ENCODE measurements at places on chromosomes 3 and 15.

GRCh38 chr3:77566055-77566454, 526.2 kb downstream of the ROBO2 start:
- DNase-seq = no peak

DNA sequence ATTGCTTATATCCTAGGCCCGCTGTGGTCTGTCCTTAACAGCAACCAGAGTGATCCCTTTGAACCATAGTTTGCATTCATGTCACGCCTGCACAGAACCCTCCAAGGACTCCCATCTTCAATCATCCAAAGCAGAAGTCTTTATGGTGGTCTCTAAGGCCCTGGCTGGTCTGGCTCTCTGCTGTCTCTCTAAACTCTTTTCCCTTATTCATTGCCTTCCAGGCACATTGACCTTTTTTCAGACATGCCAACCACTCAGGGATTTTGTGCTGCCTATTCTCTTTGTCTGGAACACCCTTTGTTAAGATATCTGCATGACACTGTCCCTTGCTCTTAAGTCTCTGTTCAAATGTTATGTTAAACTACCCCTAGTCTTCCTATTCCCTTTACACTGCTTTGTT, 21.9 kb upstream of the ZBTB47 start:
- no peak for DNase-seq

DNA sequence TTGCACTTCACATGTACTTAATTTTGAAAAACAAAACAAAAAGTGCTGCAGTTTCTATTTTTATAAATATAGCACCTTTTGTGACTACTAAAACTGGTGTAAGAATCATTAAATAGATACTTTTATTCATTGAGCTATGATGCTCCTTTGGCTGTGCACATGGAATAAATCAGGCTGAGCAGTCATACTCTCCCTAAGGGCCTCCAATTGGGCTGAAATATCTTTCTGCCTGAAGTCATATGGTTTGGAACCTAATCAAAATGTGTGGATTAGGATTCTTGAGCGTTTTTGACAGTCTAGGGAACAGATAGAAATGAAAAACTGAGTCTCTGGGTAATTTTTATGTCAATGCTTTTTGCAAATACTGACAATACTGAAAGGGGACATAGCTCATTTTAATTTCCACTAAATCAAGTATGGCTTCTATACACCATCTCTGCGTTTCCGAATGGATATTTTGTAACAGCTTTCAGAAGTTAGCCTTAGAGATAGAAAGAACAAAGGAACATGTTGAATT, 392.2 kb upstream of the ROBO1 start:
- no peak for DNase-seq

DNA sequence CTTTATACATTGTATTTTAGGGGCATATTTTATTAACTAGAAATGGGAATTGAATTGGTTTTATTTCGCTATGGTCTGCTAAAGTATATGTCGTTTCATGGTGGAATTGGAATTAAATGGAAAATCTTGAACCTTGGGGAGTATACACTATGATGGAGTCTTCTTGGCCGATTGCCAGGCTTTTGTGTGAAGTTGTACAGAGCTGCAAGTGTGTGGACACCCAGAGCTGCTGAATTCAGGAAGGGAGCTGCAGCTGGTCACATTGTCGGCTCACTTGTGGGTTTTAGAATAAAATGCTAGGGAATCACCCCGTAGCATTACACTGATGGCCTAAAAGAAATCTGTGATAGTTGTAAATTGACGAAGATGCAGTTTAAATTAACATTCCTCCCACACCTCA, 35.1 kb downstream of the USP3 start:
- DNase-seq = peak; percentile 39

DNA sequence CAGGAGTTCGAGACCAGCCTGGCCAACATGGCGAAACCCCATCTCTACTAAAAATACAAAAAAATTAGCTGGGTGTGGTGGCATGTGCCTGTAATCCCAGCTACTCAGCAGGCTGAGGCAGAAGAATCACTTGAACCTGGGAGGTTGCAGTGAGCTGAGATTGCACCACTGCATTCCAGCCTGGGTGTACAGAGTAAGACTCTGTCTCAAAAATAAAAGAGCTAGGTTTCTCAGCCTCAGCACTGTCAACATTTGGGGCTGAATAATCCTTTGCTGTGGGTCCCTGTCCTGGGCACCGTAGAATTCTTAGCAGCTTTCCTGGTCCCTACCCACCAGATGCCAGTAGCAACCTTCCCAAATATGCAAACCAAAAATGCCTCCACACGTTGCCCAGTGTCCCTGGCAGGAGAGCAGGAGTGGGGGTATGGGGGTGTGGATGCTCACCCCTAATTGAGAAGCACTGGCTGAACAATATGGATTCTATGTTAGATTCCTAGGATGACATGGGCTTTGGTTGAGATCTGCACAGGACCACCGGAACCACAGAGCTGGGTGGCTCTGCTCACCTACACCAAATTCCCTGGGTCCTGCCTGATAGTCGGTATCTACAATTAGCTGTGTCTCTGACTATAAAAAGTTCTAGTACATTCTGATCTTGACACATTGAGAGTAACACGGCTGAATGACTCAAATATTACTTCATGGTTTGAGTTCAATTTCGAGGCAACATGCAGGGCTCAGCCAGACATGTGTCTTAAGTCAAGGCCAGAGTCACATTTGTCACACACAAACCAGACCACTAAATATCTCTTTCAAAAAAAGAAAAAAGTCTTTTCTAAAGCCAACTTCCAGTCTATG, 577.0 kb upstream of the MDFIC2 start:
- no peak for DNase-seq

DNA sequence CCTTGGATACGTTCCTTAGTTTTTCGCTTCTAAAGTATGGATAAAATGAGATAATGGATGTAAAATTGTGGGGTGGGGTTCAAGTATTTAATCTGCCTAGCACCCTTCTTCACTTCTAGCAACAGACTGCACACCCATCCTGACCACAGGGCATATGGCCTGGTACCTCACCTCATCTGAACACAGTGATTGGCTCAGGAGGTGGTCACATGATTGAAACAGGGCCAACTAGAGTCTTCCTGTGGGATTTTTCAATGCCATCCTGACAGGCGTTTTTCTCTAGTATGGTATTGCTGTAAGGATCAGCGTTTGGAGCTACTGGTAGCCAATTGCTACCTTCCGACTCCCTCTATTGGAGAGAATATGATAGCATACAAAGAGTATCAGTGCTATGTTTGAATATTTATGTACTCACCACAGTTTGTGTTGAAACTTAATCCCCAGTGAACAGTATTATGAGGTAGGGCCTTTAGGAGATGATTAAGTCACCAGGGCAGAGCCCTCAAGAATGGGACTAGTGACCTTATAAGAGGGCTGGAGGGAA, 172.2 kb downstream of the PPM1L start:
- DNase-seq = no peak

GRCh38 chr3:105284876-105285275, 81.8 kb upstream of the ALCAM start:
- no peak for DNase-seq

DNA sequence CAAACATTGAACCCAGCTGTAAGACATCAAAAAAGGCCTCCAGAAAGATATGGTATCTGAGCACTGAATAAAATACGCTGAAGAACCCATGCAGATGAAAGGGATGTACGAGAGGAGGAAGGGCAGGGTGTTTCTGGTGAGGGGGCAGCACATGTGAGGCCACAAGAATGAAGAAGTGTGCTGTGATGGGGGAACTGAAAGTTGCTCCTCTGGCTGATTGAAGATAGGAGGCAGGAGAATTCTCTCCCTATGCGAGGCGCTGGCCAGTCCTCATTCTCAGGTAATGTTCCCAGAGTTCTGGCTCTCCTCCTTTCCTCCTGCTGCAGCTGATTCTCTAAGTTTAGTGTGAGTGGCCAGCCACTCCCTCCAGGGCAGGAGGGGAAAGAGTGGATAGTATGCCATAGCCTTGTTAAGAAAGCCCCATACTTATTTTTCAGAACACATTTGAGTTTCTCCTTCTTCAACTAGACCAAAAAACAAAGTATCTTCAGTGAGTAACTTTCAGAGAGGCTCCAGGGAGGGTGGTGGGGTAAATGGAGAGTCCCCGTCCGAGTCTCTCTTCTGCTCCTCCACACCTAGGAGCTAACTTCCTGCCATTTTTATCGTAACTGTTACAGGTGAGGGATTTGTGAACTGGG, 26.9 kb upstream of the MYO1E start:
- DNase-seq = no peak

- DNase-seq = peak; percentile 24
Observed at GRCh38 chr3:106862067-106862466, 515.2 kb upstream of the CCDC54 start.
